ENCODE measurements at places on chromosomes 13 and 19. TPM values are rescaled to one million over a fixed set of nuclear protein-coding genes. Genes with fewer than 3 reads are reported as not detected.

The GPR4 gene
- not detected for total RNA-seq

The IZUMO4 gene
- 17.6 TPM for total RNA-seq

The GAPDHS gene
- not detected for total RNA-seq

The SLAIN1 gene
- 26.1 TPM for total RNA-seq

The PRR20A gene
- total RNA-seq = not detected

The ZNF415 gene
- total RNA-seq = 0.58 TPM

The REXO1 gene
- 46.7 TPM for total RNA-seq

The ADPRHL1 gene
- total RNA-seq = 0.60 TPM

The PRKCG gene
- total RNA-seq = 0.20 TPM

The ZNF606 gene
- 15.1 TPM for total RNA-seq

The RFXAP gene
- 14.7 TPM for total RNA-seq

The ERVV-1 gene
- not detected for total RNA-seq

The ACTMAP gene
- 18.2 TPM for total RNA-seq

The GIPC3 gene
- 3.0 TPM for total RNA-seq

The CEACAM3 gene
- total RNA-seq = not detected

The PRR22 gene
- total RNA-seq = 3.5 TPM
